ENCODE measurements at places on chromosomes 3 and 15. TPM values are rescaled to one million over a fixed set of nuclear protein-coding genes. Genes with fewer than 3 reads are reported as not detected.

BSN gene
- total RNA-seq: 0.82 TPM

COL6A5 gene
- not detected for total RNA-seq

ZNF385D gene
- 5.4 TPM for total RNA-seq

GLDN gene
- 3.0 TPM for total RNA-seq
